ENCODE measurements at places on chromosomes 2 and 18. TPM values are rescaled to one million over a fixed set of nuclear protein-coding genes. Genes with fewer than 3 reads are reported as not detected.
A peak's percentile ranks its signal among the peaks of the same experiment; 100 is the strongest.

The CCBE1 gene
- total RNA-seq, result 1.9 TPM

The ID2 gene
- 140 TPM for total RNA-seq

DNA sequence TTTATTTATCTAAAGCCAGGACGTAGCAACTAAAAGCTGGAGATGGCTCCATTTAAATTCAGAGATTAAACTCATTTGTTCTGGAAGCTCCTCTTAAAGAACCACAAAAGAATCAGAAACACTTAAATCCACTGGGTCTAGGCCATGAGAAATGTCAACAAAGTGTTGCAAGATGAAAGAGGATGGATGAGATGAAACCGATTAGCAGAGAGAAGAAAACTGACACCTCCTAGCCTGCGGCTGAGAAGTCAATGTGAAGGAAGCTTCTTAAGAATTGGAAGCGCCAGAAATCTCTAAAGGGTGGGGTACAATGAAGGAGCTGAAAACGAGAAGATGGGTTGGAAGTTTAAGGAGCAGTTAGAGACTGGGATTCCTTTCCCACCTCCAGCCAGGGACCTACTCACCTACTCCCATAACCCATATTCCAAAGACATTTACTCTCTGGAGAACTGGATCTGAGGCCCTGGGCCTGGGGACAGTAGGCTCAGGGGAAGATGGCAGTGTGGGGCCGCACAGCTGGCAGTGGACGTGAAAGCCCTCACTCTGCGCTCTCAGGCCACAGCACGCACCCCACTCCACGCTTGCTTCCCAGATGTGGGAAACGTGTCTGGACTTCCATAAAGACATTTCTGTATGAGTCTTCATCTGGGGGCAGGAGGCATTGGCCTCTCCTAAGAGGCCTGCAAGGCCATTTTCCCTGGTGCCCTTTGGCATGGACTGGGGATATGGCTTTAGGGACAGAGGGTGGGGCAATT lies 188.4 kb downstream of the LOXHD1 start:
- no peak for DNase-seq
- no peaks in the 10 kb centered on the region for H3K27me3 ChIP-seq
- H3K36me3 ChIP-seq, result no peaks in the 10 kb centered on the region
- no peak overlapping the region for H3K27ac ChIP-seq
- H3K4me3 ChIP-seq, result no peak overlapping the region
- peaks cover 17% of the 10 kb centered on the region for H3K4me1 ChIP-seq

DNA sequence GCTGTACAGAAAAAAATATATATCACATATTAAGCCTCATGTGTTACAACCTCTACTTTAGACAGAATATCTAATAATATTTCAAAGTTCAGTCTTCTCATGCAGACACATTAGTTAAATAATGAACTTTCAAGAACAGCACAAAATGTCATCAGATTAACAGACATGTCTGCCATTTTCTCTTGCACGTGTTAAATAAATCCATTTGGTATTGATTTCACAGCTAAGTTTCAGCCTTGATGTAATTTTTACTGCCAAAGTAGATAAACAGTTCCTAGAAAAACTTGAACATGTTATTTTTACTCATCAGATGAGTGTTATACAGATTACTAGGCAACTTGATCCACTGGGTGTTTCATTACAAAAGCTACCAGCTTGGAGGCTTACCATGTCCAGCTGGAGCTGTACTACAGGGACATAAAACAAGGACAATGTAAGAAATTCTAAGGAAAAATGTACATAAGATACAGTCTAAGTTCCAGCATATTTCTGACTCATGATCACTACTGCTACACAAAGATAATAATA lies 290.7 kb upstream of the DDX18 start:
- H3K4me3 ChIP-seq, result no peak overlapping the region
- no peaks in the 10 kb centered on the region for H3K36me3 ChIP-seq
- DNase-seq, result peak; percentile 36
- no peak overlapping the region for H3K27ac ChIP-seq
- H3K27me3 ChIP-seq, result no peaks in the 10 kb centered on the region

DNA sequence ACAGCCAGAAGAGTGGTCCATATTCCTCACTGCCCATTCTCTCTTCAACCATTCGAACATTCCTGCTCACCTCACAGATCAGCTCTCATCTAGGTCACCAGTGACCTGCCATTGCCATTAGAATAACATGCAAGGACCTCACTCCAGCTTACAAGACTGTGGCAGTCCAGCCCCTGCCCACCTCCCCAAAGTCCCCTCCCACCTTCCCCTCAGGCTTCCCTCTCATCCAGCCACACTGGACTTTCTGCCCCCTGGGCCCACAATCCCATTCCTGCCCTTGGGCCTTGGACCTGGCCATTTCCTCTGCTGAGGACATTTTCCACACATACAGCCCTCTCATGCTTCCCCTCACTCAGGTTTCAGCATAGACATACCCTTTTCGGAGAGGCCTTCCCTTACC lies 5.2 kb upstream of the TMEM177 start:
- no peak overlapping the region for H3K27ac ChIP-seq
- H3K4me1 ChIP-seq, result peaks cover 3% of the 10 kb centered on the region
- no peak for DNase-seq
- H3K36me3 ChIP-seq, result no peaks in the 10 kb centered on the region

DNA sequence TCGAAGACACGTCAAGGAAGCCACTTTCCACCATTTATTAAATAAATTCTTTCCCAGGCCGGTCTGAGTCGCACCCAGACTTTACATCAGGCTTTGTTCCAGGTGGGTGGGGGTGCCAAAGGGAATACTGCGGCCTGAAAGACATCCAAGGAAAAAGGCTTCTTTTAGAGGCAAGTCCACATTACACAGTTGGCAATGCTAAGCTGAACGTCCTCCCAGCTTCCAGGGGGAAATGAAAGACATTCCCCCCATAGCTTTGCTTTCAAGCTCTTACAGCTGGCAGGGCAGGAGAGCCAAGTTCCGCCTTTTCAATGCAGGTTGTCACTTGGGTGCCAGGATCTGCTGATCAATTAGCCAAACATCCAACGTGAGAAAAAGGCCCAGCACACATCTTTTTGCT lies 36.5 kb upstream of the PTPN4 start:
- H3K27ac ChIP-seq, result peak overlapping the region; percentile 75
- H3K36me3 ChIP-seq, result no peaks in the 10 kb centered on the region
- DNase-seq, result peak; percentile 94
- H3K4me3 ChIP-seq, result no peak overlapping the region
- no peaks in the 10 kb centered on the region for H3K27me3 ChIP-seq

DNA sequence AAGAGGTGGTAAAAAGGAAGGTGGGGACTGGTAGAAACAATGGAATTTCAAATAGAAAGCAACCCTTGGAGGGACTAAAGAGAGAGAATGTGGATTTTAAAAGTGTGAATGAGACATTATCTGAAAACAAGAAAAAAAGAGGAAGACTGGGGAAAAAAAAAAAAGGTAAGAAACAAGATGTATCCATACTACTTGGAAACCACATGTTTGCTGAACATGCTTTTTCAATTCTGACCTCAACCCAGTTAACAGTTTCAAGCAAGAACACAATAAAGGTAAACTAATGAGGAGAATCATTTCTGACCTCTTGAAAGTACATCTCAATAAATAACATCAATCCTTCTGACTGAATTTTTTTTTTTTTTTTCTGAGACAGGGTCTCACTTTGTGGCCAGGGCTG lies 2.6 kb downstream of the FARSB start:
- peaks cover 16% of the 10 kb centered on the region for H3K4me1 ChIP-seq
- no peak overlapping the region for H3K27ac ChIP-seq
- no peak overlapping the region for H3K4me3 ChIP-seq
- no peak for DNase-seq

- H3K27ac ChIP-seq, result no peak overlapping the region
- H3K36me3 ChIP-seq, result no peaks in the 10 kb centered on the region
- H3K27me3 ChIP-seq, result peaks cover 2% of the 10 kb centered on the region
Measured at GRCh38 chr18:58476516-58477256, 152.2 kb downstream of the ALPK2 start.

- H3K36me3 ChIP-seq, result no peaks in the 10 kb centered on the region
- H3K4me3 ChIP-seq, result no peak overlapping the region
Measured at GRCh38 chr2:224952936-224953657, 89.2 kb downstream of the DOCK10 start.

Data from spinal cord (tissue), 10 donors.